H4 (cell line): ENCODE measurements at places on chromosomes 7 and 10. TPM values are rescaled to one million over a fixed set of nuclear protein-coding genes. Genes with fewer than 3 reads are reported as not detected.

TAS2R3 gene
- 0.08 TPM in 1 of 2 replicates, not detected in the other for total RNA-seq

CTAGE8 gene
- total RNA-seq = 0.16 and 0.17 TPM in 2 replicates

GRCh38 chr10:78383378-78384048 lies 349.9 kb downstream of the RPS24 start:
- no peak for DNase-seq

GRCh38 chr7:157710396-157710795 lies 373.6 kb downstream of the DNAJB6 start:
- DNase-seq = no peak

DNA sequence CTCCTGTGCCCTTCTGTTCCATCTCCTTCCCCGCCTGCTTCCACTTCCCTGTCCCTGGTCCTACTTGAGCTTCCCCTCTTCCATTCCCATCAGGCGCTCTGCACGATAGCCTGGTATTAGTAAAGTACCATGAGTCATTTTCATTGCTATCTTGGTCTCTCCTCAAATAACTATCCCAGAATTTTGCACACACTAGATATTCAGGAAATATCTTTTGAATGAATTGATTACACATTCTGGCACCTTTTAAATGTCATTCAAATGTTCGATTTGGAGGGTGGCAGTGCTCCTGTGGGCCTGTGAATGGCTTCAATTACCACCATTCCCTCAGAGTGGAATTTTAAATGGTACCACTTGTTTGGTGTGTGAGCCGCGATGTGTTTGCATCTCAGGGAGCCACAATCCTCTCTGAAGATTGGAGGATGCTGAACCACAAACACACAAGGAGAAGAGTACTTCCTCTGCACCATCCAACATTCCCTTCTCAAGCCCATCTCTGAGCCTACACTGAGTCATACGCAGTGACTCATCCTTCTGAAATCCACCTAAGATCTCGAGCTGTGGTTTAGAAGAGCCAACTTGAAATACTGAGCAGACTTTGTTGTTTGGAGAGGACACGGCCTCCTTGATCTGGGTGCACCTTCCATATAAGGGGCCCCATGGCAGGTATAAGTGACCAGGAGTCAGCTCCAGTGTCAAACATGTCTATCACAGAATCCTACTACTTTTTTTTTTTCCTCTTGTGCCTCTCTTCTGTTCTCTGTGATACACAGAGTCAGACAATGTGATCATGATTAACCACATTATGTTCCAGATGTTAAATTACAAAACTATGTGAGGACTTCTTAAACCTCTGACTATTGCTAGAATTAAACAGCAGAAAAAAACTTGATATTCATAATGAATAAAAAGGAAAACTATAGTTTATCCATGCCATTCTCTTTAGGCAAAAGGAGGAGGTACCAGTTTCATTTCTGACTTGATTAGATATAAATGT lies 81.9 kb downstream of the BMPER start:
- peak; percentile 100 for DNase-seq

DNA sequence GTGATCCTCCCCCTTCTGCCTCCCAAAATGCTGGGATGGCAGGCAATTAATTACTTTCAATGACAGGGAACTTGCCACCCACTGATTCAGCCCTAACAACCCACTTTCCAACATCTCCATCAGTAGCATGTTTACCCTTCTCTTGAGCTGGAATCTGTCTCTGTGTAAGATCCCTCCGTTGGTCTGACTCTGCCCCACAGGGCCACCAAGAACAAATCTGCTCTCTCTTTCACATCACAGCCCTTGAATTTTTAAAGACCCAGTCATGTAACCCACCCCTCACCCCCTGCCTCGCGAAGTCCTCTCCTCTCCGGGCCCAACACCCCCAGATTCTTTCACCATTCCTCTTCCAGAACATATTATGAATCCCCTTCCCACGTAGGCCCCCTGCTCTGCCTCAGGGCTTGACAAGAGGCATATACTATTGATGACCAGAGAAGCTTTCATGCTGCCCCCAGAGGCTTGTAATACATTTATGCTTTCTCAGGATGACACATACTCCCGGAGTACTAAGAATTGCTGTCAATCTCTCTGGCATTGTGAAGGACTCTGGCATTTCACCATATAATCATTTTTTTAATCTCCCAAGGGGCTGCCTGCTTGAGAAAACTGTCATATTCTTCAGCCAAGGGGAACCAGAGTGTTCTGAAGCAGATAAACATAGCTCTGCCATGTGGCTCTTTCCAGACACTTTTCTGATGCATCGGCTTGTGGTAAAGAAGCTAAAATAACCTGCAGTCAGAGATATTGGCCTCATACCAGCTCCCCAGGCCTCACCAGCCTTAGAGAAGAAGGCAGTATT lies 179.2 kb upstream of the AUTS2 start:
- no peak for DNase-seq

GRCh38 chr7:142548978-142549377 lies 200.3 kb upstream of the PRSS1 start:
- peak; percentile 48 for DNase-seq

- no peak for DNase-seq
Measured at GRCh38 chr10:93259126-93259525, 185.4 kb downstream of the CYP26A1 start.
